NCI-H460 (cell line): ENCODE measurements at places on chromosomes 11 and 22.

DNA sequence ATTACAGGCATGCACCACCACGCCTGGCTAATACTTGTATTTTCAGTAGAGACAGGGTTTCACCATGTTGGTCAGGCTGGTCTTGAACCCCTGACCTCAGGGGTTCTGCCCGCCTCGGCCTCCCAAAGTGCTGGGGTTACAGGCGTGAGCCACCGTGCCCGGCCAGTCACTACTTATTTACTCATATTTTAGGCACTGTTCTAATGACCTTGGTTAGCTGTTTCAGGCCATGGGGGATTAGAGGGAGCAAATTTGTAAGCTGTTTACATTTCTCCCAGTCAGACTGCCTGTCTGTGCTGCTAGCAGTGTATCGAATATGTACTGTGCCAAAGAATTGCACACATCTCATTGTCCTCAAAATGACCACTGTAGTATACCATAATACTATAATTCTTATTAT lies 32.7 kb upstream of the PACSIN2 start:
- no peak for DNase-seq

DNA sequence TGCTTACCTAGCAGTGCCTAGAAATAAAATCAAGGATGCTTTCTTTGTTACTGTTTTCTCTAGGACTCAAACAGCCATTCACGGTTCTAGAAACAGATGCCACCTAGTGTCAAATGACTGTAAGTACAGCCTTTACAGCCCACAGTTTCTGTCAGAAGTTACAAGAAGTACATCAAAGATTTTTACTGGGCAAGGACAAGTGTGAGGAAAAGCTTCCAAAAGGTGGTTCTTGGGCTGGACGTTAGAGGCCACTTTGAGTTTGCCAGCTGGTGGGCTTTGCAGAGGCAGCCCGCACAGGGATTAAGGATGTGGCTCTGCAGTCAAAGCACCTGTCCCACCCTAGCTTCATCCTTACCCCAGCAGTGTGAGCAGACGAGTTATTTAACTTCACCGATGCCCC lies 6.9 kb downstream of the KMT5B start:
- DNase-seq: peak; percentile 57

DNA sequence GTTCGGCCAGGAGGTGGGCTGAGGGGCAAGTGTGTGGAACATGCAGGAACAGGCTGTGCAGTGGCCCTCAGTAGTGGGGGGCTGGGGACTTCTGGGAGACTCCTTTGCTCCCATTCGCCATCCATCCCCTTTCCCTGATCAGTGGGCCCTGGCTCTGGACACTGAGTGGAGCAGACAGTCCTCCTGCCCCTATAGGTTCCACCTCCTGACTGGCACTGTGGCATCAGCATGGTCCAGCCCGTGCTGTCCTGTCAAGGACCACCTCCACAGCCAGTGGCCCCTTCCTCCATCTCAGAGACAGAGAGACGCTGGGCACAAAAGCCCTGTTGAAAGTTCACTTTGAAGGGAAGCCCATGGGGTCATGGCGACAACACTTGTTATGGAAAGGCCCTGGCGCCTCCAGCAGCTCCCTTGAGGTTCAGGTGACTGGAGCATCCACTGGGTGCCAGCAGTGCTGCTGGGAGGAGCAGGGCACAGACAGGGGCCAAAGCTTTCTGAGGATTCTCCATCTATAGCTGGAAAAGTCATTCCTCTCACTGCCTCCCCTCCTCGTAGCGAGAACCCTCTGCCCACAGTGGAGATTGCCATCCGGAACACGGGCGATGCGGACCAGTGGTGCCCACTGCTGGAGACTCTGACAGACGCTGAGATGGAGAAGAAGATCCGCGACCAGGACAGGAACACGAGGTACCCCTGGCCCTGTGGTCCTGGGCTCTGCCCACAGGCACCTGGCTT lies 5.6 kb downstream of the DERL3 start:
- no peak for DNase-seq

- no peak for DNase-seq
Measured at GRCh38 chr22:44460691-44461375, 37.2 kb downstream of the RTL6 start.

GRCh38 chr11:112724496-112724790 lies 236.8 kb upstream of the NCAM1 start:
- DNase-seq: no peak

GRCh38 chr22:41403532-41404318 lies 22.0 kb downstream of the TEF start:
- DNase-seq: peak; percentile 83

DNA sequence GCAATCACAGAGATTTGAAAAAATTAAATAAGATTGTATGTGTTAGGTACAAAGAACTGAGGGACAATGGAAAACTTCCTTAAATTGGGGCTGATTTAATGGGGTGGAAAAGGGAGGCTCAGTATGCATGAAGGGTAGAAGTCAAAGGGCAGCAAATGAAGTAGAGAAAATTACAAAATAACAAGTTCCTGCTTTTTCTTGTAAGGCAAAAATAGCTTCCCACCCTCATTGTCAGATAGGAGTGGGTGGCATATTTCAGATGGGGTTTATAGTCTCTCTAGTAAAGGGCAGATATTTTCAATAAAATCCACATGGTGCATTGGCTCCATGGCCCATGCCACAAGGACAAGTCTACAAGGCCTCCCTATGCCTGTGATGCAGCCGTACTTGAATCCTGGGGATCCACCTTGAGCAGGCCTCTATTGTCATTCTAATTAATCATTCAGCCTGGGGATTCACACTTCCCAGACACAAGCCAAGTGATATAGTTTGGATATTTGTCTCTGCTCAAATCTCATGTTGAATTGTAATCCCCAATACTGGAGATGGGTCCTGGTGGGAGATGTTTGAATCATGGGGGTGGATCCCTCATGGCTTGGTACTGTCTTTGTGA lies 36.7 kb upstream of the SESN3 start:
- no peak for DNase-seq

GRCh38 chr11:105332171-105332570 lies 192.6 kb upstream of the CARD18 start:
- no peak for DNase-seq

DNA sequence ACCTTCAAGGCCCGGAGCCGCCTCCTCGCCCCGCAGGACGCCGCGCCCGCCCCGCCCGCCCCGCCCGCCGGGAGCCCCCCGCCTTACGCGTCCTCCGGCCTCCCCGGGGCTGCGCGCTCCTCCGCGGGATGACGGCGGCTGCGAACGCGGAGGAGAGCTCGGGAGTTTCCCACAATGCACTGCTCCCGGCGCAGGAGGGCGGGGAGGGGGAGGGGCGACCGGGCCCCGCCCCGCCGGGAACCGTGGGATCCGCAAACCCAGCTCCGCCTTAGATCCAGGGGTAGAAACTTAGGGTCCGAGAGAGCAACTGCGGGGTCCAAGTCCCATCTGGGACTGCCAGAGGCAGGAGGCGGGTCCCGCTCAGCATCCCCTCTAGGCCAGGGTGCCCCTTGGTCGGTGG lies at the start of gene CEND1:
Gene CEND1, minus strand, starts transcription at position 148 of the 400 bp plus-strand sequence. CDS start 1,514 bp downstream, outside the sequence.
- DNase-seq: no peak

GRCh38 chr11:74434528-74434927 lies 32.8 kb downstream of the KCNE3 start:
- DNase-seq: no peak

DNA sequence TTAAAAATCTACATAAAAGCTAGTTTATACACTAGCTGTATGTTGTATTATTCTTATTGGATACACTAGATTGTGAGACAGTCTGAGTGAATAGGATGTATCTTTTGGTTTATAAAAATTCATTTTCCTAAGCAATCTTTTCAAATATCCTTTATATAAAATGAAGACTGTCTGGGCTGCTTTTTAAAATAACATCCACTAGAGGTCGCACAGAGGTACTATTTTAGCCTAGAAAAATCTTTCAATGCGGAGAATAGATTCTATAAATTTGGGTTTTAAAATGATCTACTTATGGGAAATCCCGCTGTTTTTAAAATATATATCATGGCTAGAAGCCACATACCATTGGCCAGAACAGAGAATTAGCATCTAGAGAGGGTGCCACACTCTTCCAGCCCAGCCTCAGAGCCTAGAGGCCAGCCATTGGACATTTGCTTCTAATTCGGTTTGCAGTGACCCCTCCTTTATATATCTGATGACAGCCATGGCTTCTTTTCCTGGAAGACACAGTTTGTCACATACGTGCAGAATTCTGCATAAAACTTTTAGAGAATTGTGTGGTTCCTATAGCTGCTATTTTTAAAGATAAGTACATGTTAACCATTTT lies 7.3 kb downstream of the C11orf97 start:
- DNase-seq: peak; percentile 17

- DNase-seq: no peak
Measured at GRCh38 chr11:113242767-113243397, 71.5 kb upstream of the TTC12 start.

DNA sequence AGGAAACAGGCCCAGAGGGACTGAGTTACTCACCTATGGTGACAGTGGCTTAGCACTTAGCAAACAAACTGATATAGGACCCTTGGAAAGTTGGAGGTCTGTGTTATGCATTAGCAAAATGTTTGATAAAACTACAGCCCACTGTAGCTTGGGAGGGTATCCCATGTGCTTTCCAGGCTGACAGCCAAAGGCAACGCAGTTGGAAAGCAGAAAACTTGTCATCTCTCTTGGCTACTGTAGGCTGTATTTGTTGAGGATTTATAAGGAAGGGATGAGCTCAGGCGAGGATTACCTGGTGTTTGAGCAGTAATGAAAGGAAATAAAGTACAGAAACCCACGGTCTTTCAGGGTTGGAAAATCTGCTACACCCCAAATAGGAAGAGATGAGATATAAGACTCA lies 23.8 kb downstream of the SDHAF2 start:
- DNase-seq: no peak

DNA sequence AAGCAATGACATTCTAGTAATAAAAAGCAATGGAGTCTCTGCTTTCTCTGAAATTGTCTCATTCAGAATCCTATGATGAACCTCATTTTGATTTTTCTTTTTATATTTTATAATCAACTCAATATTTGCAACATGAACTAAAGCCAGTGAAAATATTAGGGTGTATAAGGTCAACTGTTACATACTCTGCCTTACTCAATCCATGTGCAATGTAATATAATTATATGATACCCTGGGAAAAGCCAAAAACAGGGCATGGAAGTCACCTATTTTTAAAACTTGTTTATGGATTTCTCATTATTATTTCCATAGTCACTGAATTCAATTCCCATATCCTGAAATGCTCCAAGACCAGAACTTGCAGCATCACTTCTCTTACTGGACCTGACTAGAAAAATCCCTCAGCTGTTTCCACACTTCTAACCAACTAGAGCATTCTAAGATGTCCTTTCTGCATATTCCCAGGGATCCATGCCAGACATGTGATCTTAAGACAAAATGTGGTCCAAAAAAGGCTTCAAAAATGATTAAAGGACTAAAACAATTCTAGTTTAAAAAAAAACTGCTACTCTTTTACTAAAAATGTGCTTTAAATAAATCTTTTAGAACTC lies 97.3 kb downstream of the GUCY1A2 start:
- no peak for DNase-seq

DNA sequence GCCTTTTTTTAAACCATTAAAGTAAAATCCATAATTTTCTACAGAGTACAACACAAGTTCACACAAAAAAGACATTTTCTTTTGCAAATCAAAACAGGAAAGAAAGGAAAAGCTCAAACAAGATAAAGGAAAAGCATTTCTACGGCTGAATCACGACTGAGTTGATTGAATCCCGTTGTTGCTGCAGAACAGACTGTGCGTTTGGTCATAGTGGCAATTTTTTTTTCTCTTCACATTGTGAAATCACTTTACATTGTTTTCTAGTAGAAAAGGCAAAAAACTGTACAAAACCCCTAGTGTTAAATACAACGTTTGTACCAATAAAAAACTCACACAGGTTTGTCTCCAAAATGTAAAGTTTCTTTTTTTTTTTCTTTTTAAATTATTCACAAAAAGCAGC lies 17.3 kb upstream of the RAPSN start:
- DNase-seq: no peak

GRCh38 chr22:23829845-23830372 lies 8.9 kb downstream of the DERL3 start:
- DNase-seq: no peak

- DNase-seq: no peak
Measured at GRCh38 chr11:12560861-12561260, 113.4 kb upstream of the TEAD1 start.

GRCh38 chr11:78132475-78132874 lies 7.0 kb downstream of the ALG8 start:
- no peak for DNase-seq

GRCh38 chr11:78253797-78254196 lies 65.1 kb downstream of the USP35 start:
- no peak for DNase-seq

- DNase-seq: no peak
Measured at GRCh38 chr11:17972987-17973386, 39.9 kb downstream of the SERGEF start.

DNA sequence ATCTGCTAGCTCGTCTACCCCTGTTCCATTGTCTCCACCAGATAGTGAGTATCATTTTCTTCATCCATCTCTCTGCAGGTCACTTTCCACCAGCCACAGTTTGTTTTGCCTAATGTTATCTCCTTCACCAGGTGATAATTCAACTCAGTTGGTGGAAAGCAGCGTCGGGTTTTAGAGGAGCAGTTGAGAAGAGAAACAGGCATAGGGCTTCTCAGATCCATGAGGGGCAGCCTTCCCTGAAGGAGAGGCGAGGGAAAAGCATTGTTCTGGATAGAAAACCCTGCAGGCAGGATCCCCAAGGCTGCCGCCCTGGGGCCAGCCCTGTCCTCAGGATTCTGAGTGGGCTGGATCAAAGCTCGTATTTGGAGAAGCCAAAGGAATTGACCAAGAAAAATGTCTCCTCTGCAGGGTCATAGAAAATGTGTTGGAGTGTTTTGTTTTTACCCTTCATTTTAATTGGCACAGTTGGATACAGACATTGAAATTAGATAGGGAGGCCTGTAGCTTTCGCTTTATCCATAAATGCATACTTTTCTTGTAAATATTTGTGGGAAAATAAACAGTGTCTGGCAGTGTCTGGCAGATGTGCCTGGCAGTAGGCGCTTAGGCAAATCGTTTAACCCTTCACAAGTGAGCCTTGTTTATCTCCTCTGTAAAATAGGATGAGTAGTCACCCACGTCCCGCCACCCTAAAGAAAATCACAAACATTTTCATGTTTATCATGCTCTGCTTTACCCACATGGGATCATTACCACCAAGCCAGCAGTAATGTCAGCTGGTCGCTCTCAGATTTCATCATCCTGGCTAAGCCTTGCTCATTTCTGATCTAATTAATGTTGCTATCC lies 73.4 kb upstream of the TTC12 start:
- DNase-seq: no peak

GRCh38 chr22:22111267-22111751 lies 128.7 kb upstream of the TOP3B start:
- no peak for DNase-seq
